ENCODE measurements at places on chromosomes 7 and 10. TPM values are rescaled to one million over a fixed set of nuclear protein-coding genes. Genes with fewer than 3 reads are reported as not detected.

The FASTK gene
- 75.6 TPM for total RNA-seq

The PCLO gene
- total RNA-seq: 5.8 TPM

The C10orf67 gene
- total RNA-seq: 0.16 TPM

The ASB10 gene
- total RNA-seq: not detected

The C10orf105 gene
- under 0.01 TPM for total RNA-seq

DNA sequence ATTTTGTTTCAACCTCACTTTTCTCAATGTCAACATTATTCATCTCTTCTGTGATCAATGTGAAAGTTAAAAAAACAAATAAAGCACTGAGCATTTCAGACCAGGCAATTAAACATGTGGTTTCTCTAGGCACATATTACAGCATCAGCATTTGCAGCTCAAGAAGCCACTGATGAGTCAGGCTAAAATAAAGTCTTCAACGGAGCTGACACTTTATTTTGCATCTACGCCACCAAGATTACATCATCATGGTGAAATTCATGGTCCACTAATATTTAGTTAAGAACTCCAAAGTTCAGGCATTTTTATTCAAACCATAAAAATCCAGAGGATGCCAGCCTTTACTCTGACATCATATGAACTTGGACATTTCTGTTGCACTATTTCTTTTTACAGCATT lies 33.0 kb downstream of the MAGI2 start:
- DNase-seq: peak; percentile 62

- DNase-seq: peak; percentile 67
These were observed 128.1 kb upstream of the PTPRZ1 start for GRCh38 chr7:121744877-121745276.

DNA sequence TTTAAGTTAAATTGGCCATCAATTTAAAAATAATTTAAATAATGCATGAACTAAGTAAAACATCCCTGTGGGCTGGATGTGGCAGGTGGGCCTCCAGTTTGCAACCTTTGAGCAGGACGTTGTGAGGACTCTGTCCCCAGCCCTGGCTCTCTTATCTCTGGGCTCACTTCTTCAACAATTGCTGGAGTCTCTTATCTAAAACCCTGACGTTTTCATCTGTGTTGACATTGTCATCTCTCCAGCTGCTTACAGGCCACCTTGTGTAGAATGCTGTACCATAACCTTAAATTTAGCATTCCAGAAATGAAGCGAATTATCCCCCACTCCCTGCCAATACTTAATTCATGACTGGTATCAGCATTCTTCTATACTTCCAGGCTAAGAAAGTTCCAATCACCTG lies 3.2 kb upstream of the KIF5B start:
- no peak for DNase-seq

- DNase-seq: no peak
These were observed 2.1 kb upstream of the PRXL2A start for GRCh38 chr10:80406204-80406603.

GRCh38 chr10:84715911-84716310 lies 387.5 kb downstream of the CCSER2 start:
- peak; percentile 26 for DNase-seq

DNA sequence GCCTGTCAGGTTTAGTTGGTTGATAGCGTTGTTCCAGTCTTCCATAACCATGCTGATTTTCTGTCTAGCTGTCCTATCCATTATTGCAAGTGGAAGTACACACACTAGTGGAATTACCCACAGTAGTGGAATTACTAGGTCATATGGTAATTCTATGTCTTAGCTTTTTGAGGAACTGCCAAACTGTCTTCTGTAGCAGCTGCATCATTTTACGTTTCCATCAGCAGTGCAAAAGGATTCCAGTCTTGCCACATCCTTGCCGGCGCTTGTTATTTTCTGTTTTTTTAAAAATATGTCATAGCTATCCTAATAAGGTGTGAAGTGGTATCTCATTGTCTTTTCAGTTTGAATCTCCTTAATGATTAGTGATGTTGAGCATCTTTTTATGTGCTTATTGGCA lies 17.2 kb upstream of the RHBDD2 start:
- no peak for DNase-seq

GRCh38 chr7:132575419-132575981 lies 770 bp downstream of the PLXNA4 start:
- no peak for DNase-seq

DNA sequence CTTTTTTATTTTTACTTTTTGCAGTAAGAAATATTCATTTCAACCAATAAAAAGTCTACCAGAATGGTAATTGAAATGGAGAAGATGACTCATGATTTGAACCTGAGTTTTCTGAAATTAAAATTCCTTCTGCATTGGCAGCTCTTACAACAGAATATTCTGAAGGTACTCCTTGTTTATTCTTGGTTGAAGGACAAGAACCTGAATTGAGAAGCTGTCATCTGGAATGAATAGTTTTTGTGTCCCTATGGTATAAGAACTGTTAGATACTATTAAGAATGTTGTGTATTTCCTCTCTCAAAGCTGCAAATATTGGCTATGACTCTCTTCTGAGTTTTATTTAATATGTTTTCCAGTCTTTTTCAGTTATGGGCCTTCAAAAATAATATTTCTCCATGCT lies 56.1 kb downstream of the CDK1 start:
- no peak for DNase-seq

DNA sequence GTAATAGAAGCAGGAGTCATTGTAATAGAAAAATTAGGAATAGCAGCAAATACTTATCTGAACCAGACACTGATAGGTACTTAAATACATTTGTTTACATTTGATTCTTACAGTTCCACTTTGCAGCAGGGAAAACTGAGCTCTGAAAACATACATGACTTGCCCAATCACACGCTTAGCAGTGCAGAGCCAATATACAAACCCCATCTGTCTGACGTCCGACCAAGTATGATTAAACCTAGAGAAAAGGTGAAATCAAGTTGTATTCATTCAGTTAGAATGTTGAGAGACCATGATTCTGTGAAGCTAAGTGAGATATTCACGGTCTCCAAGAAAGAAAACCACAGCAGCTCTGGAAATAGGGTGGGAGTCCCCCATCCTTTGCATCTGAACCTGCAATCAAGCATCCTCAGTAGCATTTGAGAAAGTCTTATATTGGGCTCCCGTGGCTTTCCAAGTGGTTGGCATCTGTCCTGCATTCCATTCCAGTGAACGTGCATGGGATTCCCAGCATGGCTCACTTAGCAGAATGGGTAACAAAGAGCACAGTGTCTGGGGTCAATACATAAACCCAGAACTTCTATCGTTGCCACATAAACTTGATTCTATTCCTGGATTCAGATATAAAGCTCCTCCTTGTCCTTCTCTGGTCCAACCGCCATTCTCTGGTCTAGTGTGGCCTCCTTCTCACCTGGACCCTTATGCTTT lies 148.7 kb upstream of the RSU1 start:
- peak; percentile 97 for DNase-seq

GRCh38 chr7:157780721-157781120 lies 443.9 kb downstream of the DNAJB6 start:
- no peak for DNase-seq

Measured in mammary epithelial cell (primary cell).